Sciatic nerve (tissue), 2 donors: ENCODE measurements at places on chromosomes 12 and 14. TPM values are rescaled to one million over a fixed set of nuclear protein-coding genes. Genes with fewer than 3 reads are reported as not detected.
A peak's percentile ranks its signal among the peaks of the same experiment; 100 is the strongest.

GRCh38 chr12:1838994-1839365 is 18.6 kb downstream of the LRTM2 start:
- DNase-seq, result no peak

DNA sequence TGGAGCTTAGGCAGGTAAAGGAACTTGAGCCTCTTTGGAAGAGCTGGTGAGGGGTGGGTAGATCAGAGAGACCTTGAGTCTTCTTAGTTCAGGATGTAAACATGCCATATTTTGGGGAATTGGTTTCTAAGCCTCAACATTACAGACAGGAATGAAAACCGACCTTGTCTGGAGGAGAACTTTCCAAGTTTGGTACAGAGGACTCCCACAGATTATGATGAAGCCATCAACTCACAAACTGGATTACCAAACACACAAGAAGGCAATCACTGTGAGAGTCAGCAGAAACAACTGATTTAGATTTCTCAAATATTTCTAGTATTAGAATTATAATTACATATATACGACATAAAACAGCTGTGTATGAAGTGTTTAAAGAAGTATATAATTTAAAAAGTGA is 22.3 kb upstream of the AMN1 start:
- no peak for DNase-seq

DNA sequence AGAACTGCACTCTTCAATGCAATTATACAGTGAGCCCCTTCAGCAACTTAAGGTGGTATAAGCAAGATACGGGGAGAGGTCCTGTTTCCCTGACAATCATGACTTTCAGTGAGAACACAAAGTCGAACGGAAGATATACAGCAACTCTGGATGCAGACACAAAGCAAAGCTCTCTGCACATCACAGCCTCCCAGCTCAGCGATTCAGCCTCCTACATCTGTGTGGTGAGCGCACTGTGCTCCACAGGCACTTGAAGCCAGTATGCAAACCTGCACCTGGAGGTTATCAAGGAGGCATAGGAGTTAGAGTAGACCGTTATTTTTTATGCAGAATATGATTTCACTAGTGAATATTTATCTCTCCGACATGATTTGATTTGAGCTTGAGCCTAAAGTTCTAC is 152.2 kb upstream of the OR4E1 start:
- no peak for DNase-seq

GRCh38 chr14:20601522-20601921 is 10.3 kb upstream of the RNASE12 start:
- no peak for DNase-seq

Gene SPIC
- 0.40 TPM for total RNA-seq

Gene ACSS3
- 41.2 TPM for total RNA-seq

DNA sequence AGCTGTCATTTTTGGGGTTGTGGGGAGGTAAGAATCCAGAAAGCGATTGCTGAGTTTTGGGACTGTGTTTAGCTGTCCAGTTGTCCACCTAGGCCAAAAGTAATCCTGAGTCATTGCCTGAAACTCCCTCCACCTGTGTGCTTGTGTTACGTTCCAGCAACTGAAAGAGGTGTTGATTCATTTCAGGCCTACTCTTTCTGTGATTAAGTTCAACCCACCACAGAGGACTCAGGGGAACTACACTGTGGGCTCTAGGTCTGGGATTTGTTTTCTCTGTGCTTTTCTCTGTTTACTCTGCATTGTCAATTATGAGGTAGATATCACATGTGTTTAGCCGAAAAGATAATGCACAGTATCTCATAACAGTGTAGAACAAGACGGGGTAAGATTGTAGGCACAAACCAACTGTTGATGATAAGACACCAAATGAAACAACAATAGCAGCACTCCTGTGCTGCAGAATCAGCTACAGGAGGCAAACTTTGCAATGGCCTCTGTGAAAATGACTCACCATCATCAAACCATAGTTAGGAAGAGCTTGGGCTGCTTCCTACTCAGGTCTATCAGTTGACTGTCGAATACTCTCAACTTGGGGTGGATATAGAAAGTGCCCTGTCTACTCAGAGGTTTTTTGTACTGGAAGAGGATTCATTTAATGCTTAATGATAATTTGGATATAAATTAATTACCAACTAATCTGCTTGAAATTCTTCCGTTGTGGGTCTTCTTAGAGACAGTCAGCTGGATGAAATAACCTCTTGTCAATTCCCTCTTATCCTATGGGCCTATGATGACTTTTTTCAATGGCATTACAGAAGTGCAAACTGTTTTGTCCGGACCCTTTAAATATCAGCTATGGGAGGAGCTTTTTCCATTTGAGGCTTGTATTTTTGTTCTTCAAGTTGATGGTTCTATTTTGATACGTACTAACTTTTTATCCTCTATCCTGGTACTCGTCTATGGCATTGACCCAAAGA is 385.9 kb downstream of the BMP4 start:
- DNase-seq, result no peak

Gene ERBB3
- total RNA-seq, result 159 TPM

DNA sequence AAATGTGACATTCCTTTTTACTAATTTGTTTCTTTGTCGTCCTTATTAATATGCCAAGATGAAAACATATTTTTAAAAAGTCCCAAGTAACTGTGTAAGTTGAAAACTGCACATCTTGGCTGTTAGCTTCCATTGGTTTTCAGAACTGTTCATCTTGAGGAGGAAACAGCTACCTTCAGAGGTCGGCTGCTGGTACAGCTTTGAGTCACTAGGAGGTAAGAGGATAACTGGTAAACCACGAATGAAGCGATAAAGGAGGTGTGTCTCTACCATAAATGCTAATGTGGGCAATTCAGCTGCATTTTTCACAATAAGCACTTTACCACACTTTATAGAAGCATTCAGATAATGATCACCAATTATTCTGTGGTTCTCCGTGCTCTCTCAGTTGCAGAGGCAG is 137.5 kb upstream of the KRAS start:
- no peak for DNase-seq

GRCh38 chr14:33218026-33218425 is 279.3 kb downstream of the NPAS3 start:
- no peak for DNase-seq

DNA sequence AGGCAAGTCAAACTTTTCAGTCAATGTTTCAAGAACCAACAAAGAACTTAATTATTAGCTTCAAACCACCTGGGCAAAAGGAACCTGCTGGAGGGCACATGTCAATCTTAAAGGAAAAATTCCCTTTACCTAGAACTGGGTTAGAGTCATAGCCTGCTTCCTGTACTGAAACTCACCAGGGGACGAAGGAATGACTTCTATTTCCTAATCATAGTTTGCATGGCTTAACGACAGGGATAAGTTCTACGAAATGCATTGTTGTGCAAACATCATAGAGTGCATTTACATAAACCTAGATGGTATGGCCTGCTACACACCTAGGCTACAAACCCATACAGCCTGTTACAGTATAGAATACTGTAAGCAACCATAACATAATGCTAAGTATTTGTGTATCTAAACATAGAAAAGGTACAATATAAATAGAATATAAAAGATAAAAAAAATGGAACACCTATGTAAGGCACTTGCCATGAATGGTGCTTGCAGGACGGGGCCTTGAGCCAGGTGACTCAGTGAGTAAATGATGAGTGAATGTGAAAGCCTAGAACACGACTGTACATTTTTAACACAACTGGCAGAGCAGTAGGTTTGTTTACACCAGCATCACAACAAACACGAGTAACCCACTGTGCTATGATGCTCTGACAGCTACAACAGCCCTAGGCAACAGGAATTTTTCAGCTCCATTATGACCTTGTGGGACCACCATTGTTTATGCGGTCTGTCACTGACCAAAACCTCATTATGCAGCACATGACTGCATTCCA is 234.9 kb upstream of the CAND1 start:
- no peak for DNase-seq

DNA sequence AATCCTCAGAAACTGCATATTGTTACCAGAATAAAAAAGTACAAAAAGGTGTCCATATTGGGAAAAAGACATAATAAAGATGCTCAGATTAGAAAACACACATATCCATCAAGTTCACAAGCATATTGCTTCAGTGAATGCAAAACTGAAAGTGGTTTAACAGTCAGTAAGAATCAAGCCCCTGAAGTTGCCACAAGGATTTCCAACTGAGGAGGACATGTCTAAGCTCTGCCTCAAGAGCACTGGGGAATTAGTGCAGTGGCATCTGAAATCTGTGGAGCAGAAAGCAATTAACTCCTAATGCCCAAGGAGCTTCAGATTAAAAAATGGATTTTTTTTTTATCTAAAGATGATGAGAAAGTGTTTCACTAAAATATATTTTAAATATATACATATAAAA is 113.2 kb downstream of the DENND5B start:
- no peak for DNase-seq

DNA sequence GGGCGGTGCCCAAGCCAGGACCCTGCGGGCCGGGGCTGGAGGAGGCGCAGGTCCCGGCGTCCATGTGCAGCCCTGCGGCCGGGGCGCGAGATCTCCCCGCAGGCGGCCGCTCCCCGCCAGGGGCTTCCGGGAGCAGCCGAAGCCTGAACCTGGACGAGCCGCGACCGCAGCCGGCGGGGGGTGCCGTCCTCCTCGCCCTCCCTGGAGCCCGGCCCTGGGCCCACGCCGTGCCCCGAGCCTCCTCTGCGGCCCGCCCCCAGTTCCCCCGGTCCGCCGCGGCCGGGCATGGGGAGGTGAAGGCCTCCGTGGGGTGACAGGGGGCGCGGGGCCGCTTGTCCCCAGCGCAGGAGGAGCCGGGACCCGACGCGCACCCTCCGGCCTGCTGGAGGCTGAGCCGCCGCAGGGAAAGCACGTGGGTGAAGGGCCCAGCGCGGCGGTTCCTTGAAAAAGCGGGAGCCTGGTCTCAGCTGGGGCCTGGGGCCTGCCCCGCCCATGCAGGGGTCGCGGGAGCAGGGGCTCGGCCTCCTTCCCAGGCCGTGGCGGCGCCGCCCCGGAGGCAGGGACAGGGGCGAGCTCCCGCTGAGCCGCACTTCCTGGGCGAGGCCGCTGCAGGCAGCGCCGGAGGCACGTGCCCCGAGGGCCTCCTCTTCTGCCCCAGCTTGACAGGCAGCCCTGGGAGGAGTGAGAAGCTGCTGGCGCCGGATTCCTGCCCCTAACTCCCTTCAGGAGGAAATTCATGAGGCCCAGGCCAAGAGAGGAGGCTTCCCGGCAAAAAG is 55.6 kb upstream of the PPP2R5C start:
- peak; percentile 79 for DNase-seq

DNA sequence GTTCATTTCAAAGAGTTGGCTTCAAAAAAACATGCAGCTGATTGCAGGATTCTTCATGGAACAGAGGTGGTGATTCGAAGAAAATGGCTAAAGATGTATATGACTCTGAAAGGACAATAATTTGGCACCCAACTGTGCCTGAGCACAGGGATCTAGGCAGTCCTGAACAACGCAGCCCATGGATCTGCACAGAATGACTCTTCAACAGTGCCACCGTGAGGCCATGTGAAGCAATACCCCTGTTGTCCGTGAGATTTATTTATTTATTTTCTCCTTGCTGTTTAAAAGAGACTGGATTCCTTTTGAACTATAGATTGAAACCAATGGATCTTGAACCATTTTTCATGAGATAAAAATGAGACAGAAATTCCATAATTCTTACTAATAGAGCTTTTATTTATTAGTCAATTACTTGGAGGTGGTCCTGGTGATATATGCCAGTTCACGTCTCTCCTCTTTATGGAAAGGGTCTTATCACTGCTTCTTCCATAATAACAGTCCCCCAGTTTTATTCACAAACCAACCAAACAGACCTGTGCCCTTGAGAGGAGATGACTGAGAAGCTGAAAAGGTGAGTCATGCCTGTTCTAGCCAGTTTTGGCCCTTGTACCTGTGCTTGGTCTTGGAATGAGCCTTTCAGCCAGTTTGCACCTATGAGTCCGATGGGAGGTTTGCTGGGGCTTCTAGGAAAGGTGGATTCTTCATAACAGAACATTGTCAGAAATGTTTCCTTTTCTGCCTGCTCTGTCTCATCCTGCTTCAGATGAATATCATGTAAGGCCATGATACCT is 1598.3 kb downstream of the AACS start:
- no peak for DNase-seq

Gene ERGIC2
- 83.9 TPM for total RNA-seq

DNA sequence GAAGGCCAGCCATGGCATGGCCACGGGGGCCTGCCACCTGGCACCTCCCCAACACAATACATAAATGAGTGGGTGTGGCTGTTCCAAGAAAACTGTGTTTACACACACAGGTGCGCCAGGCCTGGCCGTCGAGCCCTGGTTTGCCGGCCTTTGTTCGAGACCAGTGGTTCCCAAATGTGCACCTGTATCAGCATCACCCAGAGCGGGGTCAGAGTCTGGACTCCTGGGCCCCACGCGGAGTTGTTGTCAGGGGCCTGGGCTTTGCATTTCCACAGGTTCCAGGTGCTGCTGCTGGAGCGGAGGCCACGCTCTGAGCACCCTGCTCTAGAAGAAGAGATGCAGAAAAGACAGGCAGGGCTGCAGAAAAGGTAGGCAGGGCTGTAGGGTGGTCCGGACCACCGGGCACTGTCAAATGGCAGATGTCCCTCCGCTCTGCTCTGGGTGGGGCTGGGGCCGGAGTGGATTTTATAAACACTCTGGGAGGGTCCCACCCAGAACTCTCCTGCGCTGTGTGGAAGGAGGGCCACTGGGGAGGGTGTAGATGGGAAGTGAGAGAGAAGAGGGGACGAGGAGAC is 4.2 kb upstream of the ASPG start:
- no peak for DNase-seq

GRCh38 chr14:96502621-96503305 is 581 bp downstream of the PAPOLA start:
- peak; percentile 73 for DNase-seq

GRCh38 chr12:4039931-4040330 is 166.7 kb upstream of the PARP11 start:
- DNase-seq, result no peak

Gene CSRP2
- total RNA-seq, result 28.8 TPM

- no peak for DNase-seq
These were observed 42.1 kb downstream of the IGF1 start for GRCh38 chr12:102438047-102438826.

Gene TSPAN8
- 76.1 TPM for total RNA-seq

Gene KRT4
- not detected for total RNA-seq

DNA sequence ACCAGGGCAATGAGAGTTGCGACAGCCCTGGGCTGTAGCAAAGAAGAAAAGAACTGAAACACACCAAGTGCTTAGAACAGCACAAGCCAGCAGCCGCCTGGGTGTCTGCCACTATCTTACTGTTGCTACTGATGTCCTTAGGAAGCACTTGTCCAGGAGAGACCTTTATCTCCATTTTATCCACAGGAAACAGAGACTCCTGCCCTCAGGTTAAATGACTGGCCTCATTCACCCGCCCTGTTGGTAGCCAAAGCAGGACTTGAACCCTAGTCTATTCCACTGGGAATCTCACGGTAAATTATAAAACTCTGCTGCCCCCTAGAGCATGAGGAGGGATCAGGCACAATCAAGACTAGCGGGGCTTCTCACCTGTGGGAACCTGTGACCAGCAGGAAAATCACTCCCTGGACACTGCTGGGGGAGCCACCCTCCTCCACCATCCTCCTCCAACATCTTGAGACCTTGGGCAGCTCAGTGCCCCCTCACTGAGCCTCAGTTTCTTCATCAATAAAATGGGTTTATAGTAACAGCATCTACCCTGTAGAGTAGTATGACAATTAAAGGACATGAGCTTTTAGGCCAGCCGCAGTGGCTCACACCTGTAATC is 20.5 kb upstream of the TESC start:
- no peak for DNase-seq

- no peak for DNase-seq
These were observed 83.9 kb upstream of the NTF3 start for GRCh38 chr12:5348057-5348456.

GRCh38 chr12:120639771-120640721 is at the start of gene CABP1:
CABP1 (plus strand) TSS chr12:120640626; CDS start chr12:120640686, 60 bp downstream.
- DNase-seq, result no peak
